ENCODE measurements at places on chromosomes 12 and 14.

- no peak for DNase-seq
Measured at GRCh38 chr14:47678157-47678556, 2.8 kb upstream of the MDGA2 start.

DNA sequence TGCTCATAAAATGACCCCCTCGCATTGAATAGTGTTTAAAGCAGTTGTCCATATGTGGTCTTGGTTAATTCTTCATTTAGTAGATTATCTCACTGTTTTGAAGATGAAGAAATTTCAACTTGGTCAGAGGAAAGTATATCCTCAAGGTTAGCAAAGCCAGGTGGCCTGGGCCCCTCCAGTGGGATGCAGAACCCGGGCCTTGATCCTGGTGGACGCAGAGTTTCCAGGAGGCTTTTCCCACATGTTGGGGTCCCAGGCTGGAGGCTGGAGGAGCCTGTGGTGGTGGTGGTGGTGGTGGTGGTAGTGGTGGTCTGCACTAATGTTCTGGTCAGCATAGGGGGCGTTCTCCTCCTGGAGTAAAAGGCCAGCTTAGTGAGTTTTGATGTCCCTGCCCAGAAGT is 85.9 kb downstream of the ESRRB start:
- DNase-seq, result no peak

DNA sequence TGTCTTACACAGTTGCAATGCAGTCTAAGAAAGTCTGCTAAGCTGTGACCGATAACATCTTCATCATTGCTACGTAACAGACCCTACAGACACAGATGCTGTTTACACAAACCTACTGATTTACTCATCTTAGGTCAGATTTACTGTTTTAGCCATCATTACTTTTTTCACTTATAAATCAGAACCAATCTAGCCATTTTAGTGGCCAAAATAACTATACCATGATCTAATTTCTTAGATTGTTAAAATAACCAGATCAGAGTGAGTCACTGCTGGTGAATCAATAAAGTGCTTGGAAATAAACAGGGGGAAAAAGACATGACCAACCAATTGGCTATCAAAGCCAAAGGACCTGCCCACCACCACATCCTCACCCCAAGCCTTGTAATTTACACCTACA is 57.0 kb upstream of the FOXN3 start:
- DNase-seq, result no peak

- DNase-seq, result no peak
Measured at GRCh38 chr12:132279184-132279889, 50.1 kb downstream of the GALNT9 start.

GRCh38 chr14:56854325-56854724 is 44.0 kb upstream of the OTX2 start:
- DNase-seq, result no peak

DNA sequence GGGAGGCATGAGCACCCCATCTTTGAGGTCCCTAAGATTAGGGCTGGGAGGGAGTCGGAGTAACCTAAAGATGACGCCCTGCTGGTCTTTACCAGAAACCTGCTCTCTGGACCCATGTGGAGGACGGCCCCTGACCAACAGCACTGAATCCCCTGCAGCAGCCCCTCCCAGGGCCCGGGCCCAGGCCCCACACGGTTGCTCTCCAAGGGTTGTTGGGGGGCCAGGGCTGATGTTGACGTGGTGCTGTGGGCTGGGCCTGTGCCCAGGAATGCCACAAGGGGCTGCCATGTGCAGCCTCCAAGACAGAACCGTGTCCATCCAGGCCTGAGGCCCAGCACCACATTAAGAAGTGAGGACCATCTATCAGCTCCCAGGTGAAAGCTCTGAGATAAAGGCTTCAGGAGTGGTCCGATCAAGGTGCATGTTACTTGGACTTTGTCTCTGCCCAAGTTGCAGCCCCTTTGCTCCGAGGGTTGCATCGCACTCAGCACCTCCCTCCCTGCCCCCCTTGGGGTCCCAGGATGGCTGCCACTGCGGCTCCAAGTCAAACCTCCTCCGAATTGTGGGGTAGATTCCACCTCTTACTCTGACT is 29.6 kb downstream of the LRCOL1 start:
- DNase-seq, result no peak

DNA sequence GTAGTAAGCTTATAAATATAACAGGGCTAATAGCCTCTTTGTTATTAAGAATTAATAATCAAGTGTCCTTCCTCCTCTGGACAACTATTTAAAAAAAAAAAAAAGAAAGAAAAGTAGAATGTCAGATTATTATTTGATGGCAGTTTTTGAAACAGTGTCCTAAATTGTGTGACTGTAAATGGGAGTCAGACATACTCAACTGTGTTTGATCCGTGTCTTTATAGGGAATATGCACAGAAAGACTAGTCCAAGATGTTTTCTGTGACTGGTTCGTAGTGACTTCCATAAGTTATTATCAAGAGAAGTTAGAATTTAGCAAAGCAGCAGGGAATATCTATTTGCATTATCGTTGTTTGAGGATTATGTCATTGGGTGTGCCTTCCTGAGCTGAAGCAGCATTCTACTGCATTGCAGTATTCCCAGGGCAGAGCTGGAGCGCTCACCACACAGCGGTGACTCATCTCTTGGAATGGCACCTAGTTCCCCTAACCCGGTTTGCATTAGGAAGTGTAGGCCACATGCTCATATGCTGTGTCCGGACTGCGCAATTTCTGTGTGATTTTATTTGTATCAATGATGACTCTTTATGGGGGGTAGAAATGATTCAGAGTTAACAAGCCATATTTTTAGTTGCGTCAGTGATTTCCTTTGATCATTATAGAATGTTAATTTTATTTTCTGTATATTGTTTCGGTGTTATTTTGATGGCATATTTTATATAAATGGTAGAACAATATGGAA is 7.9 kb downstream of the DYNC1H1 start:
- no peak for DNase-seq

- DNase-seq, result no peak
Measured at GRCh38 chr14:94412671-94413638, 24.6 kb upstream of the SERPINA1 start.

DNA sequence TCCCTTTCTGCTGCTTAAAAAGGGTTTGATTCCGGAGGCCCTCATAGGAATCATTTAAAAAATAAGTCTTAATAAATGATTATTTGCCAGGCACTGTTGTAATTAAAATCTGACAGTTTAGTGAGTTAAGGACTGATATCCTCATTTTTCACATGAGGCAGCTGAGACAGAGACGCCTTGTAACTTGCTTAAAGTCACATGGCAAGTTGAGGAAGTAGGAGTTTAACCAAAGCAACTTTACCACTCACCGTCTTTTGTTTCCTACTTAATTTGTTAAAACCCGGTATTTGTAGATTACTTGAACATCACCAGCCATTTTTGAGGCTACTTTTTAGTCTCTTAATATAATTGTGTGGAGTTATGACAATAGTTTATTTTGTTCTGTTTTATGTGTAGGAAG is 2.4 kb downstream of the TIGAR start:
- no peak for DNase-seq

DNA sequence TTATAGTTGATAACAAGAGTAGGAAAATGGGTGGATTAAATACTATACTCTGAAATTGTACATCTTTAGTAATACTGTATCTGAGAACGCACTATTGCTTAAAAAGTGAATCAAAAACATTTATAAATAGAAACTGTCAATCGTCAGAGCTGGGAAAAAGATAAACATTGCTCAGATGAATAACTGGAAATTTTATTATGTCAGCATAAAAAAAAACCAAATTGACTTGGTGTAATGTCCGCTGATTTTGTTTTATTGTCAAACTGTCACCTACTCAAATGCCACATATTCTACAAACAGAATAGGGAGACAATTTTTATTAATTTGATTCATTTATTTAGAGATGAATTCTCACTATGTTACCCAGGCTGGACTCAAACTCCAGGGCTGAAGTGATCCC is 109.3 kb upstream of the TMTC1 start:
- no peak for DNase-seq

DNA sequence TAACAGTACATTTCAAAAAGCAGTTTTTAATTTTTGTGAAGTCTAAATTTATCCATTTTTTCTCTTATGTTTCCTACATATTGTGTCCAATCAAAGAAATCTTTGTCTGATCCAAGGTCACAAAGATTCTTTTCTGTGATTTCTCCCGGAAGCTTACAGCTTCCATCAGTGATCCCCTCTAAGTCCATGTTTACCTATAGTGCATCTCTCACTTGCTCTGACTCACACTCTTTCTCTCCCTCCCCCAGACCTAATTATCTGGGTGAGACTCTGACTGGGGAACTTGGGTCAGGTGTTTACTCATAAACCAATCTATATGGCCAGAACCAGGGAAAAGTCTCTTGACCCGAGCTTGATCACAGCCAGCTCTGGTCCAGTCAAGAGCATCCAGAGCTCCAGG is 224.4 kb downstream of the SPTSSA start:
- no peak for DNase-seq

DNA sequence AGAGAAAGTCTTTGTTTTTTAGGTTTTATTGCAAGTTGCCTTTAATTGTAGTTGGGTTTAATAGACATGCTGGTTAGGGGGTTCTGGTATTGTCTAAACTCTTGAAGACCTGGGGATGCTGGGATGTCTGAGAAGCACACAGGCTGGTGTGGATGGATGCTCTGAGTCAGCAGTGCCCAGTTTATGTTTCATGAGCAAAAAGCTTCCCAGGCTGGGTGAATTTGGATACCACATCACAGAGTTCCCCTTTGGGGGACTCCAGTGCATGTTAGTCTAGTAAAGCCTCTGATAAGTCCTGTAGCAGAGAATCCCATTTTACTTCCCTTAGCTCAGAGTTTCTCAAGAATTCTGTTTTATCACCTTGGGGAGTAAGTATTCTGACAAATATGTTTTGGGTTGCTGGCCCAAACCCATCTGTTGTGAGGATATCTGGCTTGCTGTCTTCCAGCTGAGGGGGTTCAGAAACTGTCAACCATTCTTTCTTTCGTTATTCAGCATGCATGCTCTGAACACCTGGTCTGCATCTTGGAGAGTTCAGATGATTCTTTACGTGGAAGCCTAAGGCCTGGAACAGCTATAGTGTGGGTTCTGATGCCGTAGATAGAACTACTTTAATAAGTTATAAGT is 509.1 kb downstream of the VRK1 start:
- DNase-seq, result no peak
